Heart right ventricle (tissue), 16 donors: ENCODE measurements at places on chromosomes 6 and 20. TPM values are rescaled to one million over a fixed set of nuclear protein-coding genes. Genes with fewer than 3 reads are reported as not detected.
A peak's percentile ranks its signal among the peaks of the same experiment; 100 is the strongest.

The TMEM151B gene
- total RNA-seq: not detected

DNA sequence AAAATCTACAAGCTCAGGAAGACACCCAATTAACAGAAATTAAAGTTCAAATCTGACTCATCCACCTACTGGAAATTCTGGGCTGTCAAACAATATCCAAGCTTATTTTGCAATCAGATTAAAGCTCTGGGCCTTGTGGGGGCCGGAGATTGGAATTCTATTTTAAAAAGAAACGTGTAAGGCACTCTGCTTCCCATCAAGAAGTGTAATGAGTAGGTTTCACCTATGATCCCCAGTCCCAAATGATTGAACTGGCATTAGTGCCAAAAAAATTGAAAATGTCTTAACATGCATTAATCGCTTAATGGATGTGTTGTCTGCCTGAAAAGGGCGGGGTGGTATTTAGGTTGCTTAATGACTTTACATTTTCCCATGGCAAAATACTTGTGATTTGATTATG is 542.4 kb upstream of the BTBD3 start:
- no peak for DNase-seq

- no peak for DNase-seq
Observed at GRCh38 chr6:6663421-6664135, 75.1 kb downstream of the LY86 start.

DNA sequence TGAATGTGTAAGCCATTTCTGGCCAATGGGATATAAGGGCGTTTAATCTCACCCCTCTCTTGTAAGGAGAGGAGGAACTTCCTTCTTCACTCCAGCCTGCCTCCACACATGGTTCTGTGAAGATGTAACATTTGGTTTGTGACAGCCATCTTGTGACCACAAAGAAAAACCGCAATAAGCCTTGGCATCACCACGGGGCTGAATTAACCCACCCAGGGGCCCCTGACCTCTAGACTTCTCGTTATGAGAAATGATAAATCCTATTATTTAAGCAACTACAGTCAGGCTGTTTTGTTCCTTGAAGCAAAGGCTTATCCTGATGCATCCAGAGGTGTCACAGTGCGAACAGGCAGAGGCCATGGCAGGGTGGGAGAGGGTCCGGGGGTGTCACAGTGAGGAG is 139.7 kb downstream of the CDC5L start:
- no peak for DNase-seq

The CYP39A1 gene
- total RNA-seq: 4.6 TPM

DNA sequence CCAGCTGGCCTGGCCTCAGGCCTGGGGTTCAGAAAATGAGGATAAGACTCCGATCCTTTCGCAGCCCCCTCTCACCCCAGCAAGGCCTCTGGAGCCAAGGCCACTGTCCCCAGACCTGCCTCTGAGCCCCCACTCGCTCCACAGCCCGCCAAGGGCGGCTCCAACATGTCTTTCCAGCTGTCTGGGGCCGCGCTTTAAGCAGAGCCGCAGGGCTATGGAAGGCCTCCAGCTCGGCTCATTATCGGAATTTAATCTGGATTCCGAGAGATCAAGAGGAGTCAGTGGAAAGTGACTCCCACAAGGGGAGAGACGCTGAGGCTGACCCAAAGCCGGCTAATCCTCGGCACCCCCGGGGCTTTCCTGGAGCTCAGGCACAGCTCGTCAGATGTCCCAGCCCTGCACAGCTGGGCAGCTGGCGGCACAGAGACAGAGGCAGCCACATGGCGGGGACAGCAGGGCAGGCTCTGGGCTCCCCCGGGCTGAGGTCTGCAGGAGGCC is 41.8 kb downstream of the BMP7 start:
- DNase-seq: no peak

DNA sequence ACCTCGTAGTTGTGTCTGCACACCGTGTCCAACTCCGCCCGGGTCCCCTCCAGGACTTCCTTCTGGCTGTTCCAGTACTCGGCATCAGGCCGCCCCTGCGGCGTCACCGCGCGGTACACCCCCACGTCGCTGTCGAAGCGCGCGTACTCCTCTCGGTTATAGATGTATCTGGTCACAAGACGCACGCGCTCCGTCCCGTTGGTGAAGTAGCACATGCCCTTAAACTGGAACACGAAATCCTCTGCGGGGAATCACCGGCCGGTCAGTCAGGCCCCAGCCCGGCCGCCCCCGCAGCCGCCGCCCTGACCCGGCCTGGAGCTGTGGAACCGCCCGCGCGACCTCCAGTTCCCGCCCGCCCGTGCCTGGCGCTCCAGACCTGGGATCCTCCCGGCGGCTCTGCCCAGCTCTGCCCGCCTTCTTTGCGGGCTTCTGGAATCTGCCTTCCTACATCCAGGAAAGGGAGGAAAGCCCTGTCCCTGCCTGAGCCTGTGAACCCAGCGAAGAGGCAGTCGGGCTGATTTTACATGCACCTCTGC is 1.6 kb downstream of the HLA-DQB1 start:
- DNase-seq: peak; percentile 41

The SMIM8 gene
- 13.8 TPM for total RNA-seq

The SIRPG gene
- total RNA-seq: 1.9 TPM

DNA sequence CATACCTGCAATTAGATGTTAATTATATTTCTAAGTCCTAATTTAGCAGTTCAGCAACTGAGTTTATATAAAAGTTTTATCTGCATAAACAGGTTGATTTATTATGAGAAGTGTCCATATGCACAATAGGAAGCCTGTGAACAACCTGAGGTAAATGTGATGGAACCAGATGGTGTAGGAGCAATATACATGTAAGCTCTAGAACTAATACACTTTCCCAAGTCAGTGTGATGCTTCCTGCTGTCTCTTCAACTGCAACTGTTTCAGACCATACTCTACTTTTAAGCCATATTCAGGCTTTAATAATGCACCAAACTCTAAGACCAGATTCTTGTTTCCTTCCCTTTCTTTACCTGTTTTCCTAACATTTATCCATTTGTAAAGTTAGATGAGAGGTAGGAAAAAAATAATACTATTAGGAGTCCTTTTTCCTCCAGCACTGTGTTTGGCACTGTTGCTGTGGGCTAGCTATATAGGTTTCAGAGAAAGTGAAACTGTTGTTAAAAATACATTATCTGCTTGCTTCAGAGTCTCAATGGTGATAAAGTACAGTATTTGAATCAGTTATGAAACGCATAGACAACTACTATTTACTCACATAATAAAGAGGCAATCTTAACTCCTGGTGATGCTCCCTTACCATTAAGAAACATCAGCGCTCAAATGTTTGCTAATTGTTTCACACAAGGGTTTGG is 1009.3 kb downstream of the GRIK2 start:
- no peak for DNase-seq

DNA sequence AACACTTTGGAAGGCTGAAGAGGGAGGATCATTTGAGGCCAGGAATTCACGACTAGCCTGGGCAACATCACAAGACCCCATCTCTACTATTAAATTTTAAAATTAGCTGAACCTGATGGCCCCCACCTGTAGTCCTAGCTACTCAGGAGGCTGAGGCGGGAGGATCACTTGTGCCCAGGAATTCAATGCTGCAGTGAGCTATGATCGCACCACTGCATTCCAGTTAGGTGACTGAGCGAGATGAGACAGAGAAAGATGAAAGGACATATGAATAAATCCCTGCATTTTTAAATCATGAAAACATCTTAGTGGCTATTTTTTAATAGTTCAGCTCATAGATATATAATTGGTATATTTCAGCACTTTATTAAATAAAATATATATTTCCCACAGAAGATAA is 93.8 kb downstream of the GPR63 start:
- DNase-seq: no peak

The NTSR1 gene
- not detected for total RNA-seq

GRCh38 chr6:149888093-149888492 is 9.8 kb downstream of the RAET1E start:
- no peak for DNase-seq

DNA sequence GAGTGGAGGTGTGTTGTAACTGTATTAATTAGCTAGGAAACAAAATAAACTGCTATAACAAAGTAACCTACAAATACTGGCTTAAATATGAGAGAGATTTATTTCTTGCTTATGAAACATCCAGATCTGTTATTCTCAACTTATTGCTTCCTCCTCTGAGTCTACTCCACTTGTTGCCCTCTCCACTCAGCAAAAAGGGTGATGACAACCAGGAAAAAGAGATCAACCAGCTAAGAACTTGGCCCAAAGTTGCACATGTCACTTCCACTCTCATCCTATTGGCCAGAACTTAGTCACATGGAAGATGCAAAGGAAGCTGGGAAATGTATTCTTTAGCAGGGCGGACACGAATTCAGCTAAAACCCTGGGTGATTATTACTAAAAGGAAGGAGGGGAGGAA is 5.2 kb upstream of the TP53RK start:
- DNase-seq: no peak

The PREX1 gene
- total RNA-seq: 23.0 TPM

- no peak for DNase-seq
Observed at GRCh38 chr6:45479834-45480751, 102.4 kb upstream of the SUPT3H start.

DNA sequence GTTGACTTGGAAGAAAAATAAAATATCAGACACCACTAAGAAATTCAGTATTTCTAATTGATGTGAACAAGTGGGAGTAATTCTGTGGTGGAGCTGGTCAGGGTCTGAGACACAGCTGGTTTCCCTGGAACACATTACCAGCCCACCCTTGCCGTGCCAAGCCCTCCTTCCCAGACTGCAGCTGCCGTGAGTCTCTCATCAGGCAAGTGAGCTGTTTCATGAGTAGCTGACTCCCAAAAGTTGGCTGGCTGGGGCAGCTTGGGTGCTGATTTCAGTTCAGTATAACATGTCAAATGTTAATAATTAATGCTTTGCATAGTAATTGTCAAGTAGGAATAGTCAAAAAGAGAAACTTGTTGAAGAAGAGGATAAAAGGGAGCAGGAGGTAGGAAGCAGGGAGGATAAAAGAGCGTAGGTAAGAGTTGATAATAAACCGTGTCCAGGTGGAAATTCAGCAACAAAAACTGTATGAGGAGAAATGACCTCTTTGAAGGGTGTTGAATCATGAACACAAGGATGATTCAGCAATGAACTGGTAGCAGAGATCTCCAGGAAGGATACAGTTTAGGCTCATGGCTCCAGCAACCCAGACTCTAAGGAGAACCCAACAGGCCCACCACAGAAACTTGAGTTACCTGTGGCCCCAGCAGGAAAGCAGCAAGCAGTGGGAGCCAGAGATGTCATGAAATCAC is 110.9 kb upstream of the SSTR4 start:
- peak; percentile 38 for DNase-seq

The CAGE1 gene
- total RNA-seq: not detected

DNA sequence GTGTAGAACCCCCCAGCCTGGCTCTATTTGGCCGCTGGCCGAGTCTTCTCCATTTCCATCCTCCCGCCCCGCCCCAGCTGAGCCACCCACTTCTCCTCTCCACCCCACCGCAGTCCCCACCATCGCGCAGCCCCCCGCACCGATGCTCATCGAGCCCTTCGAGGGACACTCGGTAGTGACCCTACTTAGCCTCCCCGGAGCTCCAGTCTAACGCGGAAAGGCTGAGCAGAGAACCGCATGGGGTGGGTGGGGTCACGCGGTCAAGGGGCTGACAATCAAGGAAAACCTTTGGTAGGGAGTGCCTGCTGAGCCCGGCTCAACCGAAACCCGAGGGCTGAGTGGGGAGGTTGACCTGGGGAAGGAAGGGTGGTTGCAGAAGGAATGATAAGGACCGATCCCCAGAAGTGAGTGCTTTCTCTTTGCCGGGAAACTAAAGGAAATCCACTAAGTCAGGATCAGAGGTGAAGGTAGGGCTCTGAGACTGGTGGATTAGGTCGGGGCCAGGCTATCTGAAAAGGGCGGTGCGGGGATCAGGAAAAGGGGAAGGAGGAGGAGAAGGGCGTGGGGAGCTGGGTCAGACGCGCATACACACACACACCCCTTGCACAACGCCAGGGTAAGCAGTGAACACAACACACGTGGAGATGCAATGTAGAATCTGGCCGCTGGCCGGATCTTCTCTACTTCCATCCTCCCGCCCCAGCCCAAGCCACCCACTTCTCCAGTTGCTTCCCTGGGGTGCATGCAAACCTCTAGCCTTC is 49.8 kb downstream of the CPXM1 start:
- no peak for DNase-seq

DNA sequence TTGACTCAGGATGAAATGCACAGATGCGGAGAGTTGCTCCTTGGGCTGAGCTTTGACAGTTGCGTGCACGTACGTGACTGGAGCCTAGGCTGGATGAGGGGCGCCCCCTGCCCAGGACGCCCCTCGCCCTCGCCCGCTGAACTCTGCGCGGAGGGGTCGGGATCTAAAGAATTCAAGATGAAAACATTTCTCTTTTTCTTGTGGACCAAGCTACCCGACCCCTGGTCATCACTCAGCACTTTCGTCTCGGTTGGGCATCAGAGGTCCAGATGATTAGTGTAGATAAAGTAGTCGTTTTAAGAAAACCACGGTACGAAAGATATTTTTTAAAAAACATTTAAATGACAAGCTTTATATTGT is 700 bp downstream of the DTD1 start:
- no peak for DNase-seq

DNA sequence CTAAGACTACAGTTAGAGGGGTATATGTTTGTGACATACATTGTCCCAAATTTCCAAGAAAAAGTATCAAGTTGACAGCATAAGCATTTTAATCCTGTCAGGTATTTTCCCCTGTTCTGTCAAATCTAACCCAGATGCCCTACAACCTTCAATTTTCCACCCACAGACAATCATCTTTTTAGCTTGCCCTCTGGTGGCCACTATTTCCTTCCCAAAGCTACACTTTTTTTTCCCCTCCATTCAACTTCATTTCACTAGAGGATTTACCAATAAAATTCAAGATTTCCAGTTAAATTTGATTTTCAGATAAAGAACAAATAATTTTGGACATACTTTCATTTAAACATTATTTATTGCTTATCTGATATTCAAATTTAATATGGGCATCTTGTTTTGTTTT is 286.6 kb downstream of the TENT5A start:
- no peak for DNase-seq

- DNase-seq: no peak
Observed at GRCh38 chr6:35294308-35294945, 3.2 kb upstream of the DEF6 start.

GRCh38 chr6:52231406-52232127 is 12.7 kb downstream of the IL17F start:
- no peak for DNase-seq

- DNase-seq: no peak
Observed at GRCh38 chr6:57135885-57136284, 36.2 kb upstream of the BAG2 start.

The PRDM13 gene
- total RNA-seq: not detected

- no peak for DNase-seq
Observed at GRCh38 chr6:19994909-19995308, 157.7 kb downstream of the ID4 start.

- DNase-seq: no peak
Observed at GRCh38 chr20:60507087-60507694, 549.0 kb downstream of the CDH26 start.

DNA sequence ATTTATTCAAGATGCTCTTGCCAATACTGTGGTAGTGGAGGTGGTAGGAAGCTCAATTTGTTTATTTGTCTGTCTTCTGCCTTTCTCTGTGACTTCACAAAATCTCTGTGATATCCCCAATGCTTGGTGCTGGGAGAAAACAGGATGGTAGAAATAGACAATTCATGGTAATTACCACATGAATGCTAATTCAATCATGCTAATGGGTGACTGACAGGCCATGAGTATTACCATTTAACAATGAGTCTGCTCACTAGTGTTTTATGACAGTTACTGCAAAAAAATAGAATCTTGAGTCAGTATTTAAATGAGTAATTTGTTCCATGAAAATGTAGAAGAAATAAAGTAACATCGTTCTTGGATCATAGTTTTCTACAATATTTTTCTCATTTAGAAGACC is 52.3 kb upstream of the FABP7 start:
- no peak for DNase-seq

GRCh38 chr6:69128411-69128810 is 493.3 kb downstream of the ADGRB3 start:
- no peak for DNase-seq

The LRRC1 gene
- total RNA-seq: 5.4 TPM
